ENCODE measurements at places on chromosomes 7 and 10.

GRCh38 chr10:24435374-24435773 is 226.4 kb downstream of the KIAA1217 start:
- no peak for DNase-seq

DNA sequence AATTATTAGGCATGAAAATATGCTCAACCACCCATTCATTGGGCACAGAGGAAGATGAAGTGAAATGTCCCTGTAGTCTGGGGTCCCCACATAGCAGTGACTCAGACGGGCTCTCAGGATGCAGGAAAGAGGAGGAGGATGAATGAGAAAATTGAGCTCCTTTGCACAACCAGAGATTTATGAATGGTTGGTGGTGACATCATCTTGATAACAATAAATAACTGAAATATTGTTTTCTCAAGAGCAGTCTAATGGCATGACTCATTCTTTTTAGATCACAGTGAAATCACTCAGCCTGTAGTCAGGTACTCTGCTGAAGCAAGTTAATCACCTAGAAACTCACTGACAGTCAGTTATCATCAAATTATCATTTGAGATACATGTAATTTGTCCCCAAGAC is 254.1 kb downstream of the RELN start:
- DNase-seq: no peak

GRCh38 chr7:83579740-83580139 is 69.2 kb downstream of the SEMA3E start:
- no peak for DNase-seq

GRCh38 chr10:113303544-113304146 is 249.2 kb upstream of the HABP2 start:
- DNase-seq: no peak

DNA sequence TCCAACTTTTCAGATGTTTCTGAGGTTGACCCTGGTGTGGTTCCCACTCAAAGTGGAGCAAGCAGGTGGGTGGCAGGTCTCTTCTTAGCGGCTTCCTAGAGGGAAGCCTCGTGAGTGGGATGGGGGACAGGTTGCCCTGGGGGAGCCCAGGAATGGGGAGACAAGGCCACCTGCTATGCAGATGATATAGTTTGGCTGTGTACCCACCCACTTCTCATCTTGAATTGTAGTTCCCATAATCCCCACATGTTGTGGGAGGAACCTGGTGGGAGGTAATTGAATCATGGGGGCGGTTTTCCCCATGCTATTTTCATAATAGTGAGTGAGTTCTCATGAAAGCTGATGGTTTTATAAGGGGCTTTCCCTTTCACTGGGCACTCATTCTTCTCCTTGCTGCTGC is 68.3 kb downstream of the KIAA1217 start:
- no peak for DNase-seq

DNA sequence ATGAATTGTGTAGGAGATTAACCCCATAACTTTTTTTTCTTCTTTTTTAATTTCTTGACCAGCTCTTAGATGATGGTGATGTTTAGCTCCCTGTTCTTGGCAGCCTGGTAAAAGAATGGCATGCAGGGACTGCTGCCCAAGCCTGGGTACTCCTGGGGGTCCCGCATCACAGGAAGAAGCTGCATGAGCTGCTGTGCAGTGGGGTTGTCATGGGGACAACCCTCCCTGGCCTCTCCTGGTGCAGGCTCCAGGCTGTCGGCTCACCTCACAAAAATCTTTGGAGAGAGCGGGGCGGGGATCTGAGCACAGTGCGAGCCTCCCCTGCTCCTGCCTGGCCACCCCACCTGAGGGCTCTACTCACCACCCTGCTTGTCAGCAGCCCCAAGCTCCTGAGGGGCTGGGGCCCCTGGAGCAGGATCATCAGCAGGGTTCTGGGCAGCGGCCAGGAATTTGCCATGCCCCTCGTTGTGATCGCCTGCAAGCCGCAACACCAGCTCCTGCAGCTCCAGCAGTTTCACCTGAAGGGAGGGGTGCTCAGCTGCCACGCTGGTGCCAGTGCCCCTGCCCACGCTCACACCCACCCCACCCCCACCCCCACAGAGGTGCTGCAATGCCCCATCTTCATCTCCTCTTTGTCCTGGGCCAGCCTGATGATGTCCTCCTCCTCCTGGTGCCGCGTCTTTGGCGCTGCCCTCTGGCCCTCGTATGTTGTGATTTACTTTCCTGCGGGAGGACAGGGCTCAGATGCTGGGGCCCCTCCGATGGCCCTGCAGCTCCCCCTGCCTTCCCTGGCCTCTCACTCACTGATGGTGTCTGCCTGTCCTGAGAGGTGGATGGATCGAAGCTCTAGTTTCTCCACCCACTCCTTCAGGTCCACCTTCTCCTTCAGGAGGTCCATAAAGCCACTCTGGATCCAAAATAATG is 15.5 kb upstream of the MTPAP start:
- DNase-seq: no peak

DNA sequence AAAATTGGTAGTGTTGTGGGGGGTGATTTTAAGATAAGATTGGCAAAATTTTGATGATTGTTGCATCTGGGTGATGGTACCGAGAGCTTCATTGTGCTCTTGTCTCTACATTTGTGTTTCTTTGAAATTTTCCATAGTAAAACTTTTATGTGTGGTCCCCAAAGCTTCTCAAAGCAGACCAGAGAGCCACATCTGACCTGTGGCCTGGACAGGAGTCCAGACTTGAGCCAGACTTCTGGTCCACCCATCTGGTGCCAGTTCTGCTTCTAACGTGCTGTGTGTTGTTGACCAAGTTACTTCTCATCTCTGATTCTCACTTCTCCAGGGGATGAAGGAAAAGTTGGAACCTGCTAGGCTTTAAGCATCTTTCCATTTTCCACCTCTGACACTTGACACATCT is 120.1 kb downstream of the C10orf105 start:
- no peak for DNase-seq

GRCh38 chr7:141490474-141490873 is 60.7 kb upstream of the AGK start:
- no peak for DNase-seq

- no peak for DNase-seq
These were observed 572 bp upstream of the BHLHA15 start for GRCh38 chr7:98210513-98211220.

DNA sequence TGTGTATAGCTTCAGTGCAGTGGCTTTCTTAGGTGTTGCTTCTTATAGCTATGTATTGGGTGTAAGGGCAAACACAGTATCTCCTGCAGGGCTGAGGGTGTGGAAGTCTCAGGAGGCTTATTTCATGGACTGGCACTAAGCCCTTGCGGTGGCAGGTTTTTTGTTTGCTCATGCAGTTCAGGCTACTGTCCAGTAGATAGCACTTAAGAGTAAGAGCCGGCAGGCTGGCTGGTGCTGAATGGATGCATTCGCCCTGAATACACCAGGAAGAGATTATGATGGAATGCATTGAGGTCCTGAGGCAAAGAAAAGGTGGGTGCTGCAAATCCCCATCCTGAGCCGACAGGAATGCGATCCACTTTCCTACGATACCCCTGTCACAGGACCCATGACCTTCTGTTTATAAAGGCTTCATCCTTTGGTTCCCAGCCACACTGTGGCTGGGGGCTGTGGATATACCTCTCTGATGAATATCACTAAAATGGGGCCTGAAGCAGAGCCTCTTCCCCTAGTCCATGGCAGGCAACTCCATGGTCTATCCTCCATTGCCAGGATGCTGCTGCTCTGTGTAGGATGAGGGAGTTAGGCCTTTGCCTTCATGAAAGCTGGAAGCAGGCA is 44.9 kb downstream of the ANXA8 start:
- DNase-seq: no peak

- no peak for DNase-seq
These were observed 31.0 kb downstream of the FRMPD2 start for GRCh38 chr10:48243487-48243886.

DNA sequence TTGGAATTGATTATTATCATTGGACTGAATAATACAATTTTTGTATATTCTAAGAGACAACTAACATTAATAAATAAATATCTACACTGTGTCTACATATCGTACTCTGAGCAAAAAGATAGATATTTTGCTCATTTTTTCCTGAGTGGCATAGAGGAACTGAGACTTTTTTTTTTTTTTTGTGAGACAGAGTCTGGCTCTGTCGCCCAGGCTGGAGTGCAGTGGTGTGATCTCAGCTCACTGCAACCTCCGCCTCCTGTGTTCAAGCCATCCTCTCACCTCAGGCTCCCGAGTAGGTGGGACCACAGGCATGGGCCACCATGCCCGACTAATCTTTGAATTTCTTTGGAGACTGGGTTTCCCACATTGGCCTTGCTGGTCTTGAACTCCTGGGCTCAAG is 14.0 kb downstream of the KMT2E start:
- no peak for DNase-seq

DNA sequence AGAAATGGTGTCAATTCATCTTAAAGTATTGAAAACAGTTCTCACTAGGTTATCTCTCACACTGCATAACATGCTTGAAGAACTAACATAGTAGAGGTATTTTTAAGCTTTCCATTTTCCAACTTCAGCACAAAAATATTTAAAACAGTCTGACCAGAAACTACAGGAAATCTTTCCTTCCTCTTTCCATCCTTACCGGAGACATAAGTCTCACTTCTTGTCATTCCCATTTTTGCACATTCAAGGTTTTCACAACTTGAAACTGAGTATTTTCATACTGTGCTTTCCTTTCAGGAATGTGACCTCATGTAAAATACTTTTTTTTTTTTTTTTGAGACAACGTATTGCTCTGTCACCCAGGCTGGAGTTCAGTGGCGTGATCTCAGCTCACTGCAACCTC is 45.2 kb downstream of the ARHGAP12 start:
- no peak for DNase-seq

DNA sequence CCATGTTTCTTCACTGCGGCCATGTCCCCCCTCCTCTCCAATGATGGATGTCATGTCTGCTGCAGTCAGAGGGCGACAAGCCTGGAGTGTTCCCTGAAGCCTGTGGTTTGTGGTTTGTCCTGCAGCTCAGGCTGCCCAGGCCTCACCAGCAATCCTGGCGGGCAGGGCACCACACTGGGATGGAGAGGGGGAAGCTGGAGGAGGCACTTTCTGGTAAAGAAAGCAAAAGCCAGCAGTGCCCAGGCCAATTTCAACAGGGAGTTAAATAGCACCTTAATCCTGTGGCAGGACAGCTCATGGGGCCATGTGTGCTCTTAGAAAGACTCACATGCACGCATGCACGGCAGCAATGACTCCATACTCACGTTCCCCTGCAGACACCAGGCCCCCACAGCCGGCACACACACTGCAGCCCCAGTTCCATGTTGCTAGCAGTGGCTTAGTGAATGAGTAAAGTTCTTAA is 158.3 kb downstream of the EGFR start:
- no peak for DNase-seq

DNA sequence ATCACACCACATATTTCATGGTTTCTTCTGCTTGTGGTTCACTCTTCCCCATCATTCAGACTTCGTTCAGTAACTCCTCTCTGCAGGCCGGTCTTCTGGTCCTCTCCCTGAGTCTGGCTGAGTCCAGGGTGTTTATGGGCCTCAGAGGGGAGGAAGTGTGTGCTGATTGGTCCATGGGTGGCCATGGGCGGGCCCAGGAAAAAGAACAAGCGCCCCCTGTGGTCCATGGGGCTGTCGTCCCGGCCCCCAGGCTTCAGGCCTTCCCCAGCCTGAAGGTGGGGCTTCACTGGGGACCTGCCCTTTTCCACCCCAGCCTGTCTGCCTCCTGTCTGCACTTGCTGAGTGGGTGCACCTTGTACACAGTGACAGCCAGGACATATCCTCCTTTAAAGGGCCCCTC is 123.7 kb downstream of the VIPR2 start:
- no peak for DNase-seq

- no peak for DNase-seq
These were observed 280.9 kb downstream of the GRID1 start for GRCh38 chr10:86085686-86086085.

- no peak for DNase-seq
These were observed 11.9 kb upstream of the FOXL3 start for GRCh38 chr7:278081-278480.

GRCh38 chr10:23317416-23317815 is 27.2 kb downstream of the C10orf67 start:
- no peak for DNase-seq

DNA sequence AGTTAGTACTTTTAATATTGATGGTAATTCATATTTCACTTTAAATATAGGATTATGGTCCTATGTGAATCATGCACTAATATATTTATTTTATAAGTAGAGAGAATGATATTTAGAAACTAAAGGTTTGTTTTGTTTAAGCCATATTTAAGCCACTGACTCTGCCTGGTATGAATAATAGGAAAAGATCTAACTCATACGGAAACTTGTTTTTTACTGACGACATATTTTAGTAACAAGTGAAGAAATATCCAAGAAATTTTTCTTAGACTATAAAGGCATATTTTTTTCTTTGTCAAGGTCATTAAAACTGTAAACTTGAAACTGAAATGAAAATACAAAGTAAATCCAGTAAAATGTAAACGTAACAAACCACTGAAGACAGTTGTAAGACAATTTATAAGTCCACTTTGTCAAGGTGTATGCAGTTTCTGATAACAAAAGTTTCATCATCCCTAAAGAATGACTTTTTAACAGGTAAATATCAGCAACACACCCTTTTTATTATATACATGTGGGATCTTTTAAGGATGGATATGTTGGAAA is 147.1 kb downstream of the PHF14 start:
- no peak for DNase-seq

DNA sequence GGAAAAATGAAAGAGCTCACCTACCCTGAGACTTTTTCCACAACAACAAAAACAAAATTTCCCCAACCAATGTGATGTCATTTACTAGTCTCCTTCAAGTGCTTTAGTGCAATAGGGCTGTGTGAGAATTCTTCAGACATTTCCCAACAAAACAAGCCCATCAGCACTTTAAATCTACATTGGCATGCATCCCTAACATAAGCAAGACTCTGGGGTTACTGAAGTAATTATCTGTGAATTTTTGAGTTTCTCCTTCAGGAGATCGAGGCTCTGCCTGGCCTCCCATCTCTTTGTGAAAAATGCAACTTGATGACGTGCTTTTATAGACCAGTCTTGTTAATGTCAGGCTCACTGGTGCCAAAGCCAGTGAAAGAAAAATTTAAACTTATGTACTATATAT is 255.6 kb downstream of the GFRA1 start:
- DNase-seq: no peak

- DNase-seq: no peak
These were observed 23.9 kb upstream of the PLPP4 start for GRCh38 chr10:120433141-120433540.

- peak; percentile 15 for DNase-seq
These were observed 25.4 kb upstream of the PRXL2A start for GRCh38 chr10:80382989-80383388.

- no peak for DNase-seq
These were observed 69.9 kb upstream of the NKX6-2 start for GRCh38 chr10:132855889-132856288.

GRCh38 chr7:16586081-16586874 is 59.3 kb downstream of the ANKMY2 start:
- DNase-seq: no peak

GRCh38 chr7:109131141-109131540 is 561.5 kb downstream of the DNAJB9 start:
- DNase-seq: no peak

GRCh38 chr10:37952043-37952755 is 24.2 kb downstream of the ZNF25 start:
- no peak for DNase-seq

GRCh38 chr7:127848241-127848640 is 183.0 kb downstream of the LRRC4 start:
- DNase-seq: no peak

All from stimulated activated CD4-positive, alpha-beta T cell treated with anti-CD3 and anti-CD28 coated beads, Interleukin-4, amount 100 ng/mL, for 4 hours (primary cell).